ENCODE measurements at places on chromosomes 6 and 20.

DNA sequence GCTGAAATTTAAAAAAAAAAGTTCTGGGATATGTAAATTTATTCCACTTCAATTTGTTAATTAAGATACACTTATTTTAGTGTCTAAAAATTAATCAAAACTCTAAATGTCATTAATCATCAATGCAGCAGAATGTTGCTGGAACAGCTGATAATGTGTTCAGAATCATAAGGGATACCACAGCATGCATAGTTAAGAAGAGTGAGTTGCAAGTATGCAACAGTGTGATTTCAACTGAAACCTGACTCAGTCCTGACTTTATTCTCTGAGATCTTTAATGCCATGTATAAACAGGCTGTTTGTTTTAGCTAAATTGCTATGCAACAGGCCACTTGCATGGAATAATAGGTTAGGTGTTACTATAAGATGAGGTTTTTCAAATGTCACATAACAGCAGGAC lies 1.4 kb downstream of the GRIK2 start:
- DNase-seq, result no peak

GRCh38 chr6:156437121-156437879 lies 339.9 kb upstream of the ARID1B start:
- peak; percentile 11 for DNase-seq

- DNase-seq, result no peak
Measured at GRCh38 chr20:605237-605636, 4.9 kb downstream of the TCF15 start.

- DNase-seq, result no peak
Measured at GRCh38 chr6:111746983-111747382, 126.3 kb downstream of the FYN start.

GRCh38 chr6:104187616-104188015 lies 672.1 kb downstream of the HACE1 start:
- no peak for DNase-seq
